ENCODE measurements at places on chromosomes 12 and 14.

DNA sequence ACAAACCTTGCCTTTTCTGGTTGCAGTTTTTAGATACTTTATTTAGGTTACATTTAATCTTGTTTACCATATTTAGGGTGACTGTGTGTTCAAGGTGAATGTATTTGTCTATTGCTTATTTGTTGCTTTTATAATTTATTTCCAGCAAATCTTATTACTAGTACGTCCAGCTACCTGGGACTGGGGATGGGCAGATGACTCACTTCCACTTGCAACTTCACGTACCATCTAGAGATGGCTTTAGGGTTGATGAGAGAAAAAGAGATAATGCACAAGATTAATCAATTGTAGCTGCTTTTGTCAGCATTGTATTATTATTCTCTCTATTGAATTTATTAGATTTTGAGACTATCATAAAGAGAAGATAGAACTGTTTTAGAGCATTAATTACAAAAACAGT lies 5.1 kb downstream of the MIPOL1 start:
- no peak for DNase-seq

GRCh38 chr12:969821-970220 lies 20.3 kb upstream of the RAD52 start:
- no peak for DNase-seq

- DNase-seq: no peak
Measured at GRCh38 chr12:129571901-129572494, 331.8 kb downstream of the TMEM132D start.

GRCh38 chr12:52708010-52708409 lies 4.7 kb upstream of the KRT77 start:
- no peak for DNase-seq

- no peak for DNase-seq
Measured at GRCh38 chr12:63916561-63917476, 72.3 kb downstream of the SRGAP1 start.

GRCh38 chr12:111677186-111677585 lies 8.6 kb downstream of the BRAP start:
- DNase-seq: no peak

- no peak for DNase-seq
Measured at GRCh38 chr12:109291521-109292341, 17.4 kb downstream of the FOXN4 start.

- DNase-seq: no peak
Measured at GRCh38 chr12:102970780-102971179, 13.3 kb downstream of the ASCL1 start.

DNA sequence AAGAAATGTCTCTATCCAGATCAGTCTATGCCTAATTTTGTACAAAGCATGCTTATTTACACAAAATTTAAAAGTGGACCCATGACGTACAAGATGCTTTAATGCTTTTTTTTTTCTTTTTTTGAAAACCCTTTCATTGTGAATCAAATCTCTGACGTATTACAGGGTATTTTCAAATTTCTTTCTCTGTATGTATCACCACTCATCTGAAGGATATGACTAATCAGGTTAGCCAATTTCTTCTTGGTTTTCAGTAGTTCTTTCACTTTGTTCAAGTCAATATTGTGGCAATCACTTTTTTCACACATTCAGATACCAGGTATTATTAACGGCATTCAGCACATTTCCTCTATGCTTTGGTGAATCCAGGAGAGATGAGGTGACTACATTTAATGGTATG lies 685.3 kb downstream of the TRHDE start:
- DNase-seq: no peak

DNA sequence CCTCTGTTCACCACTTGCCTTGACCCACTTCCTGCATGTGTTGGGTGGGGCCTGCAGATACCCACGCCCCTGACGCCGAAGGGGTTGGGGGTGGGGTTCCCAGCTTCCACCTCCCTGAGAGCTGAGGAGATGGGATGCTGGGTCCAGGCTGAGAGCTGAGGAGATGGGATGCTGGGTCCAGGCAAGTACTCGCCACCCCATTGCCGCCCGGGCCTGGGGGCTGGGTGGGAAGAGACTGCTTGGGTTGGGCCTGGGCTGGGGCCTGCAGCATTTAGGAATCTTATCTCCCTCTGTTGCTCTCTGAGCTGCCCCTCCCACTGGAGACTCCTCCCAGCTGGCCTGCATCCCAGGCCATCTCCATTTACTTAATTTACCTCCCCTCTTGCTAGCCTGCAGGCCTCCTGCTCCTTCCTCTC lies 17.4 kb downstream of the TEAD4 start:
- no peak for DNase-seq

DNA sequence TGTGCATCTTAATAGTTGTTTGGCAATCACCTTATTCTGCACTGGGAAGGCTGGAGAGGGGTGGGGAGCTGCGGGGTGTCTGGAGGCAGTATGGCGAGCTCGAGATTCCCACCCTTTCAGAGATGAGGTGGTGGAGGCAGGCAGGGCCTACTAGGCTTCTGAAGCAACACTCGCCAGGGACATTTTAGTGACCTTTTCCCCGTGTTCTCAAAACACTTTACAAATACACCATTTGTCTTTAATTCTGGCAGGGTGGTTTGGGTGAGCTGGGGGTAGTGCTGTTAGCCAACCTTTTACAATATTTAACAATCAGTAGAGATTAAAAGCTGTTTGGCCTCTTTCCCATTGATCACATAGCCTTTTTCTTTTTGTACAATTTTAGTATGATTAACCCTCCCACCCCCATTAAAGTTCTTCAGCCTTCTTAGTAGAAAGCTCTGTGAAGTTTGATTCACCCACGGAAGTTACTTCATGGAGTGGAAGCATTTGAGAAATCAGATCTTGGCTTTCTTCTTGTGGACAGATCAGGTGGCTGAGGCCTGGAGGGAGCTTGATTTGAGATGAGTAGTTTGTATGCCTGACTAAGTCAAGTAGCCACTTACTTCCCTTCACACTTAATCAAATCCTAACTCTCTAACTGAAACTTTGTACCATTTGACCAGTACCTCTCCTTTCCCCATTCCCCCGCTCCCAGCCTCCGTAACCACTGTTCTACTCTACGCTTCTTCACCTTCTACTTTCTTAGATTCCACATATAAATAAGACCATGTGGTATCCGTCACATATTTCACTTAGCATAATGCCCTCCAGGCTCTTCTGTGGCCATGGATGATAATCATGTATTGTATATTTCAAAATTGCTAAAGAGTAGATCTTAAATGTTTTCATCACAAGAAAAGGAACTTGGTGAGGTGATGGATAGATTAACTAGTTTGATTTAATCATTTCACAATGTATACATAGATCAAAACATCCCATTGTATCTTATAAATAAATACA lies 41.0 kb downstream of the TRAF3 start:
- DNase-seq: no peak

- DNase-seq: no peak
Measured at GRCh38 chr14:79992407-79993198, 218.7 kb downstream of the DIO2 start.

DNA sequence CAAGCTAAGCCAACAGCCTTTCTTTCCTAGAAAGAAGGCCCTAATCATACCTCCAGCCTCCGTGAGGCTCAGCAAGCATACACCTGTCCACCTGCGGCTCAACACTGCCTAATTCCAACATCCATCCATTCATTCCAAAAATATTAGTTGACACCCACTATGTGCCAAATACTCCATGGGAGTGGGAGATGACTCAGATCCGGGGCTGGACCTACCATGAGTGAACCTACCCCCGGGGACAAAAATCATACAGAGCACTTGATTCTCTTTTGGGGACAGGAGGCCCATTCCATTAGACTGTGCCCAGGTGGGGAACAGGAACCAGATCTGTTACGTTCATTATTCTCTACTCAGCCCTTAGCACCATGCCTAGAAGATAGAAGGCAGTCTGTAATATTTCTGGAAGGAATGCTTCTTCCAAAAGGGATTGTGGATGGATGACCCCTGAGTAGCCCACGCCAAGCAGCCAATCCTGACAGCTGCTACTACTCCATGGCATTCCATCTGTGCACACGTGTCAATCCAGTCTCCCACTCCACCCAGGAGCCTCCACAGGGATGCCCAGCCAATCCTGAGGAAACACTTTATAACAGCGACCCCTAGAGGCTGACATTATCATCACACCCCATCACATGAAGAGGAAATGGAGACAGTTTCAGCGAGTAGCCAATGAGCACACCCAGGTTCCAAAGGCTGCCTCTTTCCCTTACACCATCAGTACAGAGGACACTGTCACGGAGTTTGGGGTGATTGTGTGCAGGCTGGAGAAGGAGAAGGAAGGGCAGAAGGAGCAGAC lies 170.7 kb downstream of the ESRRB start:
- no peak for DNase-seq

DNA sequence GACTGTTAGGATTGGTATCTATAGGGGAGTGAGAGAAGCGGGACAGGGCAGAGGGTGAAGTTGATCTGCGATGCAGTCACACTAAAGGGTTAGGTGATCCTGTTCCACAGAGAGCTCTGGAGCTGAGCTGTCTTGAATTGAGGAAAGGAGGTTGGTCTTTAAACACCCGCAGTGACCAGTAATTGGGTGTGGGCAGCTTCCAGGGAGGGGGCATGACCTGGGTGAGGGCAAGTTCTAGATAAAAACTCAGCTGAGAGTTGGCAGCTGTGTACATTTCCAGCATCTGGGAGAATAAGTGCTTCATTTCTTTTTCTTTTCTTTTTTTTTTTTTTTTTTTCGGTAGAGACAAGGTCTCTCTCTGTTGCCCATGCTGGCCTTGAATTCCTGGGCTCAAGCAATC lies 35.1 kb downstream of the RDH12 start:
- no peak for DNase-seq

GRCh38 chr12:29783773-29784666 lies at the start of gene TMTC1:
TMTC1 (minus strand) TSS chr12:29783942; CDS start chr12:29783751, 191 bp downstream.
- no peak for DNase-seq

- no peak for DNase-seq
Measured at GRCh38 chr14:35855876-35856481, 29.8 kb downstream of the BRMS1L start.

- DNase-seq: no peak
Measured at GRCh38 chr12:121793440-121793837, at the start of gene RHOF. RHOF (minus strand) TSS chr12:121793688; CDS start chr12:121793633, 55 bp downstream.

DNA sequence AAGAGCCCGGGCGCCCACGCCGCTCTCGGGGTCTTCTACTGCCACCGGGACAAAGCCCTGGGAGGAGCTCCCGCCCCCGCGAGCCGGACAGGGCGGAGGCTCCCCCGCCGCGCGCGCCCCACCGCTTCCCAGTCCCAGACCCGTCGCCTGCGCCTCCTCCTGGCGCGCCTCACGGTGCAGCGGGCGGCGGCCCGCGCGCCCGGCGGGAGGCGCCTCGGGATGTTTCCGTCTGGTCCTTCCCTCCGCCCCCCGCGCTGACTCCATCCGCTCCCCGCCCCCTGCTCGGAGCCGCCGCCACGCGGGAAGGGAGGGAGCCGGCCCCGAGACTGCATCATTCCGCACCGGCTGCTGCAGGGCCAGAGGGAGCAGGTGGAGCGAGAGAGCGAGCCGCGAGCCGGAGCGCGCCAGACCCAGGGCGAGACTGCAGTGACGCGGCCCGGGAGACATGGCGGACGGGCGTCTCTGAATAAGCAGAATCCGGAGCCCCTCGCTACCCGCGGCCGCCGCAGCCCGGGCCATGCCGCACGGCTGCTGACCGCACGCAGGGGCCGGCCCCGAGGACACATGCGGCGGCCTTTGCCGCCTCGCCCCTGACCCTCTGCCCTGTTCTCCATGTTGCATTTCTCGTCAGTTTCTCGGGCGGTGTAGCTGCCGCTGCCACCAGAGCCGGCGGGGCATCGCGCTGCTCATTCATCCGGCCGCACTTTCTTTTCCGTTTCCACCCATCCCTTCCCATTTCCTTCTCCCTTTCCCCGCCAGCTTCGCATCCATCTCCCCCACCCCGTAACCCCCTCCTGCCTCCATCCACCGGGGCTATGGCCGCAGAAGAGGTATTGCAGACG lies at the start of gene BICD1:
Gene BICD1, plus strand, starts transcription at position 331 of the 842 bp plus-strand sequence. Its CDS starts 485 bp downstream, at position 816.
- DNase-seq: peak; percentile 59

DNA sequence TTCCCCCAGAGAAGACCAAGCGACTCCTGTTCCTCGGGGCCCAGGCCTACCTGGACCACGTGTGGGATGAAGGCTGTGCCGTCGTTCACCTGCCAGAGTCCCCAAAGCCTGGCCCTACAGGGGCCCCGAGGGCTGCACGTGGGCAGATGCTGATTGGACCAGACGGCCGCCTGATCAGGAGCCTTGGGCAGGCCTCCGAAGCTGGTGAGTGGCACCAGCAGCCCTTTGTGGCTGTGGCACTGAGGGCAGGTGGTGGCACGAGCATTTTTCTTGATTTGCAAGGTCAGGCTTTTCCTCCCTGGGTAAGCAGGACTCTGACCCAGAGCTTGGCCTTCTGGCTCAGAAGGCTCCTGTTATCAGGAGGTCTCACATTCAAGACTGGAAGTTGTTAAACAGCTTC lies 2.7 kb downstream of the SIVA1 start:
- DNase-seq: no peak

GRCh38 chr12:92921877-92922276 lies 7.2 kb downstream of the EEA1 start:
- DNase-seq: no peak

DNA sequence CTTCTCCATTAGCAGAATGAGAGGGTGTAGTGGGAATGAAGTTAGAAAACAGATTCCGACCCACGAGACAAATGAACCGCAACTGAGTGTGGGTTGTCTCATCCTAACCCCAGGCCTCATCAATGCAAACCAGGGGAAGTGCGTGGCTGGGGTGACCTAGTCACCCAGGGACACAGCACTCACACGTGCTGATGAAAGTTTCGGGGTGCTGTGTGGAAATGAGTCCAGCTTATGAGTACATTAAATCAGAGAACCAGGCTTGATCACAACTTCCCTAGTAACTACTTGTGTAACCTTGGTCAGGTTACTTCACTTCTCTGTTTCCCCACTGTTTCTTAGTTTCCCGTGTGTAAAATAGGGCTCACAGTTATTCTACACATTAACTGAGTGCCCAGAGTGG lies 95.4 kb upstream of the CDKN3 start:
- no peak for DNase-seq

- DNase-seq: no peak
Measured at GRCh38 chr14:96102081-96102856, 63.1 kb downstream of the C14orf132 start.

DNA sequence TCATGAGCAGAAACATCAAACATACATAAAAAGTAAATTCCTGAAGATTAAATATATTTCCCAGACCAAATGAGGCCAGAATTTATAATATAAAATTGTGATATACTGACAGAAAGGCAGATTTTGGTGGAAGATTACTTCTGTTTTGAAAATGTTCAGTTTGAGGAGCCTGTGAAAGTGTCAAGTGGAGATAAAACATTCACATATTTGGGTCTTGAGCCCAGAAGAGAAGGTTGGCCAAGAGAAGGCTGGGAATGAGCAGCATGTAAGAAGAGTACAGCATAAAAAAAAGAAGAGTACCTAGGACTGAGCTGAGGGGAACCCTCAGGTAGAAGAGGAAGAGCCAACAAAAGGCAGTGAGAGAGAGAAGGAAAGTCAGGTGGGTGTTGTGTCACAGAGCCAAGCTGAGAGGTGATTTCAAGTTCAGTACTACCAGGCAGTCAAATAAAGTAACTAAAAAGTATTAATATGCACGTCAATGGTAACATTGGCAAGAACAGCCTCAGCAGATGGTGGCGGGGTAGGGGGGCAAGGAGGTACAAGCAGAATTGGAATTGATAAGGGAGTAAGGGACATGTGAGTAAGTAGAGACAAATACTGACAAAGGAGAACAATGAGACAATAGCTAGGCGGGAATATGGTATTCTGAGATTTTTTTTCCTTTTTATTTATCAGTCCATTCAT lies 120.7 kb upstream of the TTC7B start:
- DNase-seq: no peak

- DNase-seq: no peak
Measured at GRCh38 chr14:75260025-75260763, 18.4 kb upstream of the FOS start.

- DNase-seq: no peak
Measured at GRCh38 chr14:56580221-56580711, 668 bp downstream of the TMEM260 start.
